Stimulated activated effector memory CD8-positive, alpha-beta T cell treated with anti-CD3 and anti-CD28 coated beads, Interleukin-12 subunit alpha, Interleukin-12 subunit beta, amount 100 ng/mL, for 72 hours (primary cell): ENCODE measurements at places on chromosomes 2 and 18.

DNA sequence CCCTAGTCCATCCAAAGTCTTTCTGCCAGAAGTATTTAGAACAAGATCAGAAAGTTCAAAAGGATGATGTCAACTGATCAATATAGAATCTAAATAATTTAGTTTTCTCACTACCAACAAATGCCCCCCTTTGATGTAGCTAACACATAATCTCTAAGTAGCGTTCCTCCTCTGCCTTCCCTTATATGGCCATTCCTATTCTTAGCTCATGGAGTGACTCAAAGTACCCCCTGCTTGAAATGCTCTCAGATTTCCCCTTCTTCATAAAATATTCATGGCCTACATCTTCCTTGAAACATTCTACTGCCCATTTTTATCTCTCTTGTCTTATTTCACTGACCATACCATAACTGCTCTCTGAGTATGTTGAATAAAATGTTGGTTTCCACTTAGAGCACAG is 151.5 kb downstream of the UPP2 start:
- DNase-seq, result no peak

DNA sequence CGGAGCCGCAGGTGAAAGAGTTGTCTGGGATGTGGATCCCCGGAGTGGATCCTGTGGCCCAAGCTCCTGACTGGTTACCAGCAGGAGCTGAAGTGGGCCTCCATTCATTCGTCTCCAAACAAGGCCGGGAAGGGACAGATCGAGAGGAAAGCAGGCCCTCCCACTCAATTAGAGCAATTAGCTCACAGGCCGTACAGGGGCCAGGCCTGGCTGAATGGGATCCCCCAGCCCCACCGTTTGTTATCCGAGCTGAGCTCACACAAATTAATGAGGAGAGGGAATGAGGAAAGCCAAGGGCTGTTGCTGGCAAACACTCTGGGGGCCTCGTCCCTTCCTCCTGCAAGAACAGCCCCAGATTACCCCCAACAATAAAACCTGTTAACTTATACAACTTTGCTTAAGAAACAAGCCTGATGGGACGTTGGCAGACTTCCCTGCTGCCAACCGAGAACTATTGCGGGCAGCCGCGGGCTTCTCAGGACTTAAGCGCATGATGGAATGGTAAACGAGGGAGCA is 338.0 kb downstream of the BCL11A start:
- DNase-seq, result no peak

- no peak for DNase-seq
Measured at GRCh38 chr2:133768256-133768655, 200.0 kb upstream of the NCKAP5 start.

DNA sequence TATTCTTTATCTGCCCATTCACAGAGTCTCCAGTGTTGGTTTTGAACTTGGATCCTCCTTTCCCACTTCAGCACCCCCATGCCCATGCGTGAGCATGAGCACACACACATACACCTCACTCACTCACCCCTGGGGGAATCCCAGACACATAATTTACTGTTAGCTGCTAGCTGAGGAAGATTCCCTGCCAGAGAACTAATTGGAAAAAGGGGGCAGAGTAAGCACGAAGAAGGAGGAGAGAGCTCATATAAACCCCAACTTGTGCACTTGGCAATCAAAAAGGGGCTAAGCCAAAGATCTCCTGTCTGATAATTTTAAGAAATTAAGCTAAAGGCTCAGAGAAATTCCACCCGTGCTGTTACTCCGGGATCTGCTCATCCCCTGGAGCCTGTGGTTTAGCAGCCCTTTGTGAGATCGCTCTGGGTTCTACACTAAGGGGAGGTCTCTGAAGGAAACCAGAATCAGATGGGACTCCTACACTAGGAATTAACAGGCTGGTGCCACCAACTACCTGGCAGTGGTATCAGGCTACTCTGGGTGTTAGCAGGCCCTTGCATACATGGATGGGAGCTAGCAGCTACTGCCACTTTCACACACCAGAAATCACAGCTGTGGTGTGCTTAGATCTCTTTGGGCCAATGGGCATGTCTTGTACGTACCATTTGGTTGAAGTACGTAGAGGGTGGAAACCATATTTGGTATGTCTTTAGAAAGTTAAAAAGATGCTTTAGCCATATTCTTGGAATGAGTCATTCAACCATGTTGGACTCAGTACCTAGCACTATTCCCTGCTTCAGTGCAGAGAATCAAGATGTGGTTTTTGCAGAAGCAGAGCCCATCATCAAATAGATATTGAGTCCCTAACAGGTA is 95.6 kb upstream of the SLC14A2 start:
- DNase-seq, result no peak

DNA sequence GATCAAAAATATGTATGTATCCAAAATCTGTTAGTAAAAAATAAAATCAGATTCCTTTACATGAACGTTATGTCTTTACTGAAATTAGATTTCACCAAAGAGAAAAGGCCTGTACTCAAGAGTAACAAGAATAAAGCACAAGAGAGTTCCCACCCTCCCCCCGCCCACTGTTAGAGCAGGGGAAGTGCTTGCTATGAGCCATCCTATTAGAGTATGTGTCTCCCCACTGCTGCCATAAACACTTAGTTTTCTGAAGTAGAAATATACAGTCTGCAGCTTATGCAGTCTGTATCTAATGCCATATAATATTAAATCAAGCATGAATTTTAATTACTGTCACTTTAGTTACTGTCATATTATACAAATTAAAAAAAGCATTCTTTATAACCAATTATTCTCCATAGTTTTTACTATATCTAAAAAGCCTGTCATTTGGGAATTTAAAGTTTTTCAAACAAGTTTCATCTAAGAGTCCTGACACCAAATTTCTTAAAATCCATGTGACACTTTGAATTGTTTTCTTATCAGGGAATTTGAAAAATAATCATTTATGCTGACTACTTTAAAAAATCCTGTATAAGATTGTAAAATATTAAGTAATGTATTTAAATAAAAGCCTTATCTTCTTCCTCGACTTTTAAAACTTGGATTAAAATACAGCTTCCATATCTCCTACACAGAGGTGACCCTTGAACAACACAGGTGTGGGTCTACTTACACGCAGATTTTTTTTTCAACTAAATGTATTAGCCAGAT is 51.8 kb upstream of the GPR75 start:
- DNase-seq, result no peak

GRCh38 chr2:54611830-54612545 is 111.5 kb upstream of the EML6 start:
- DNase-seq, result no peak

- no peak for DNase-seq
Measured at GRCh38 chr18:58527285-58527951, 101.5 kb downstream of the ALPK2 start.

- no peak for DNase-seq
Measured at GRCh38 chr2:215059724-215060123, 78.7 kb downstream of the ABCA12 start.

GRCh38 chr2:203739351-203739750 is 32.9 kb downstream of the CD28 start:
- no peak for DNase-seq

DNA sequence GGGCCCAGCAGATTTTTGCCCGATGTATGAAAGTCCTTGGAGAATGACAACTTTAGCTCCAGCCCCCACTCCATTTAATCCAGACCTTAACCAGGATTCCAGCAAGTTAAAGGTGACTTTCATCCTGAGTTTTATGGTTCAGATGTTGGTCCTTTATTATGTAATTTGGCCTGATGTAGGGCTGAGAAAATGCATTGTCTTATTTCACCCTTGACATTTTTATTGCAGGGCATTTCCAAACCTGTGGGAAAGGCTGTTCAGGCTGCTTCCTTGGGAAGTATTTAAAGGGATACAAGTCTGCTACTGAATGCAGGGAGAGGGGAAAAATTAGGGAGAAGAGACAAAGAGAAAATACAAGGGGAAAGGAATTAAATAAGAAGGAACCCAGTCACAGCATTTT is 48.8 kb downstream of the ASB1 start:
- DNase-seq, result no peak

- no peak for DNase-seq
Measured at GRCh38 chr2:86747711-86748639, 27.9 kb downstream of the RMND5A start.

- no peak for DNase-seq
Measured at GRCh38 chr2:71609958-71610357, 156.6 kb downstream of the DYSF start.

DNA sequence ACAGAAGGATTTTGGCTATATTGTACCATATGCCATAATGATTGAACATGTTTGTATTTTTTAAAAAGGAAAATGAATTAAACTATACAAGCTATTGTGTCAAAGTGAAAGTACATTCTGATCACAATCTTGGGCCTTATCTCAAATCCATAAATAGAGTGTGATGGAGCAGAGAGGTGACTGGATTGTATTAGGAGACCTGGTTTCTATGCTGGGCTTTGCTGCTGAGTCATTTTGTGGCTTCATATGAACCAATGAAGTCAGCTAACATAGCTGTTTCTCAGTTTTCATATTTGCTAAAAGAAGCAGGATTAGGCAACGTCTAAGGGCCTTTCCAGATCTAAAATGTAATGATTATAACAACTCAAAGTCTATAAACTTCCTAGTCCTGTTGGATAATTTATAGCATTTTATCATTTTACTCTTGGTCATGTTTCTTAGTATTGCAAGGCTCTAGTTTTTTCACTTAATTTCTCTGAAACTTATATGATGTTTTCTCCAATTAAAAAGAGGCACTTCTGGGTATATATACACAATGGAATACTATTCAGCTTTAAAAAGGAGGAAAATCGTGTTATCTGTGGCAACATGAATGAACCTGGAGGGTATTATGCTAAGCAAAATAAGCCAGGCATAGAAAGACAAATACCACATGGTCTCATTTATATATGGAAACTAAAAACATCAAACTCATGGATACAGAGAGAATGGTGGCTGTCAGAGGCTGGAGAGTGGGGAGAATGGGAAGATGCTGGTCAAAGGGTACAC is 112.3 kb downstream of the MEP1B start:
- no peak for DNase-seq

DNA sequence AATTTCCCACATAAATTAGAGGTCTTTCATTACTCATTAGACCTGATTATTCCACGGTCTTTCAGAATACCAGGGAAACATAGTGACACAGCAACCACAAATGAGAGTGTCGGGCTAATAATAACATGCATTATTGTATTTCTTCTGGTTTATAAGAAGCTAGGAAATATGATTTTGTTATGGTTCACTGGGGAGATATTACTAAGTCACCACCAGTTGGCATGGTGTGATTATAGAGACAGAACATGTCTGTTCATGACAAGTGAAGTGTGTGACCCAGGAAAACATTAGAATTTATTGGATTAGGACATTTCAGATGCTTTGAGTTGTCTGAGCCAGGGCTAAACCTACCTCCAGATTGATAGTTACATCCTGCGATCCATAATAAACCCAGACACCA is 494.4 kb downstream of the FBXO15 start:
- no peak for DNase-seq

DNA sequence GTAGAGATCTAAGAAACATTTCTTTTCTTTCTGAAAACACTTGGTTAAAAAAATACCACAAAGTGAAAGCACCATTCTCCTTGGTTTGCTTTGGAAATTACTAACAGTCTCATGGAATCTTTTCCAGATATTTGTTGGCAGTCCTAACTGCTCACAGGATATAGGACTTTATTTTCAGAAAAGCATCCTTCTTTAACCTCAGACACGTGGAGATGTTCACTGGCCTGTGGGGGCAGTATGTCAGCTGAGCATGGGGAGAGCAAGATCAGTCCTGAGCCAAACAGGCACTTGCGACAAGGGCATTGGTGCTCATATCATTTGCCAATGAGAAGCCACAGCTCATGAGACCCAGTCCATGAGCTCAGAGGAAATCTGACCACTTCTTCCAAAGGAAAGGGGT is 371.9 kb downstream of the NBAS start:
- DNase-seq, result no peak

GRCh38 chr2:227856697-227857096 is 14.7 kb upstream of the DAW1 start:
- DNase-seq, result no peak

GRCh38 chr2:70514612-70515055 is 39.0 kb downstream of the TGFA start:
- no peak for DNase-seq

- DNase-seq, result no peak
Measured at GRCh38 chr2:4992226-4992625, 700.0 kb upstream of the SOX11 start.

DNA sequence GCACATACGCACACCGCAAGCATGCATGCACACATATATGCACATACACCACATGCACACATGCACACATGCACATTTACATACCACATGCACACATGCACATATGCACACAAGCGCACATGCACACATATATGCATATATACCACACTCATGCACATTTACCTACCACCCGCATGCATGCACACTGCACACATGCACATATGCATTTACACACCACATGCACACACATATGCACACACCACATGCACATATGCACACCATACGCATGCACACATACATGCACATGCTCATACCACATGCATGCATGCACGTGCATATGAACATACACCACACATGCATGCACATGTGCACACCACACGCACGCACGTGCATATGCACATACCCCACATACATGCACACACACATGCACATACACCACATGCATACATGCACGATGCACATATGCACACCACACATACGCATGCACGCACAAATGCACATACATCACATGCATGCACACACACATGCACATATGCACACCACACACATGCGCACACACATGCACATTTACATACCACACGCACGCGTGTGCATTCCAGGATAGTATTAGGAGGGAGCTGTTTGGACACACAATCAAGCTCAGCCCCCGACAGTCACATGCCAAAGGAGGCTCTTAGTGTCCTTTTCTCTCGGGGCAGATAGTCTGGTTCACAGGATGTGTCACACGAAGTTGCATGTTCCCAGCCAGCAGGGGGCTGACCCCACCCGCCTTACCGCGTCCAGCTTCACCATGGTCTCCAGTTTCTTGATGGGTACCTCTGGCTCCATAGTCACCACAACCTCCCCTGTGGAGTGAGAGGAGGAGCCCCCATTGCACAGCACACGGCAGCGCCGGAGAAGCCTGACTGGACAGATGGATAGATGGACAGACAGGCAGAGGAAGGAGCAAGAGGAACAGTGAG is 5.9 kb downstream of the OTOF start:
- DNase-seq, result no peak

DNA sequence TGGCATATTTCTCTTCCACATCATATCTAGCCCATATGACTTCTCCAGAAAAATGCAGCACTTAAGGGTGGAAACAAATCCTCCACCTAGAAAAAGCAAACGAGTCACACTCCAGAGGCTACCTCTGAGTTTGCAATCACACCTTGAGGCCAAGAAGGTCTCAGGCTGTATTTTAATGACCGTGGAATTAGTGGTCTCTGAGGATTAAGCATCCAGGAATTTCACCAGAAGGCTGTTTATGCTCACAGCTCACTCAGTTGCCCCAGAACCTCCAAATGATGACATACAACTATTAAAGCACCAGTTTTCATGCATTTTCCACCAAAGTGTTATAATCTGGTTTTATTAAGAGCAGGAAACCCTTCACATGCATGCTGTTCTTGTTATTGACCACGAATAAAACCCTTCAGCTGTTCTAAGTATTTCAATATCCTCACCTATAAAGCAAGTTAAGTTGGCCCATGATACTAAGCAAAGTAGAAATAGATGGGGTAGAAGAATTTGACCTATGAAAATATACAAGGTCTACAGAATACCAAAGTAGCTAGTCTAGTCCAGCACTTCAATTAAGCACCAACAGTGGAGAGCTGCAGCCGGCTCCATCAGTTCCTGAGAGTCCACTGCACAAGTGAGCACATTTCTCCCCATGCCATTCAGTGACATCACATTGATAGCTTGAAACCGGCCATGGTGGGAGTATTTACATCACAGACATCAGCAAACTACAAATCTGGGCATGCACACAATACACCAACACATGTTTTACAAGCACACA is 39.5 kb upstream of the SLC14A1 start:
- DNase-seq, result no peak

GRCh38 chr2:56410140-56410539 is 226.3 kb downstream of the CCDC85A start:
- DNase-seq, result no peak
